ENCODE measurements at places on chromosomes 5 and 9. TPM values are rescaled to one million over a fixed set of nuclear protein-coding genes. Genes with fewer than 3 reads are reported as not detected.

DNA sequence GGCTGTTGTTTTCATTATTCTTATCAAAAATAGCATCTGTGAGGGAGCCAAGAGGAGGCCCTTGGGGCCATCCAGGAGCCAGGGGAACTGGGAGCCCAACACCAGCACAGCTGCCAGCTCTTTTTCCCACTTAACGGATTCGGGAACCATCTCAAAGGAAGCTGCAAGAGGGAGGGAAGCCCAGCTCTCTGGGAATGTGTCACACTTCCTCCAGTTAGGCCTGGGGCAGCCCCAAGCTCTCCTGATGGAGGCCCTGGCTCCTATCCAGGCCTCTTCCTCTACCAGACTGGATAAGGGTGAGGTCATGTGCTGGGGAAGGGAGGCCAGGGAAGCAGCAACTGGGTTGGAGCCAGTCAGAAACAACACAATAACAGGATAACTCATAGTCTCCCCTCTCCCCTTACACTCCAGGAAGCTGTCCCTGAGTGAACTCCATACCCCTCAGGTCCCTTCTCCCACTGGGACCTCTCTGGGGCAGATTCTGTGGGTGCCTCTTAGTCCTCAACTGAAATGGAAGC, 12.7 kb downstream of the CSF2 start:
- H3K4me1 ChIP-seq: no peaks in the 10 kb centered on the region
- no peak overlapping the region for H3K27ac ChIP-seq
- H3K4me3 ChIP-seq: no peak overlapping the region
- DNase-seq: no peak

GRCh38 chr5:88854769-88855168, 28.2 kb downstream of the MEF2C start:
- H3K27me3 ChIP-seq: no peaks in the 10 kb centered on the region
- H3K4me3 ChIP-seq: no peak overlapping the region
- no peaks in the 10 kb centered on the region for H3K4me1 ChIP-seq
- H3K36me3 ChIP-seq: no peaks in the 10 kb centered on the region

GRCh38 chr5:179927824-179928223, 20.1 kb upstream of the TBC1D9B start:
- H3K27ac ChIP-seq: no peak overlapping the region
- H3K4me3 ChIP-seq: no peak overlapping the region

NUTM2G gene
- polyA plus RNA-seq: not detected

Data from liver (tissue), 10 donors.